ENCODE measurements at places on chromosomes 2 and 18. TPM values are rescaled to one million over a fixed set of nuclear protein-coding genes. Genes with fewer than 3 reads are reported as not detected.

DNA sequence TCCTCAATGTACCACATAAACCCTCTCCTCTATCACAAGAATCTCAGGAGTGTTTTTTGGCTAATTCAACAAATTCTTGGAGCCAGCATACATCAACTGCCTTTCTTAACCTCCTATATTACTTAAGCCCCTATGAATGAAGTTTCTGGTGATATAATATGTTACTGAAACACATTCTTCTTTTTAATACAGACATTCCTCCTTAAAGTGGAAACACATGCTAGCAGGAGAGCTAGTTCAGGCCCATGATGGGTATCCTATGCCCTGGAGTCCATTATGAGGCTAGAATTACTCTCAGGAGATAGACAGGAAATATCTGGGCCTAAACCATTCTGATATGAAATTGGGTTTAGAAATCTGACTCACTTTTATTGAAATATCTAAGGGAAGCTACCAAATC is 26.6 kb upstream of the RMDN2 start:
- DNase-seq, result no peak

DNA sequence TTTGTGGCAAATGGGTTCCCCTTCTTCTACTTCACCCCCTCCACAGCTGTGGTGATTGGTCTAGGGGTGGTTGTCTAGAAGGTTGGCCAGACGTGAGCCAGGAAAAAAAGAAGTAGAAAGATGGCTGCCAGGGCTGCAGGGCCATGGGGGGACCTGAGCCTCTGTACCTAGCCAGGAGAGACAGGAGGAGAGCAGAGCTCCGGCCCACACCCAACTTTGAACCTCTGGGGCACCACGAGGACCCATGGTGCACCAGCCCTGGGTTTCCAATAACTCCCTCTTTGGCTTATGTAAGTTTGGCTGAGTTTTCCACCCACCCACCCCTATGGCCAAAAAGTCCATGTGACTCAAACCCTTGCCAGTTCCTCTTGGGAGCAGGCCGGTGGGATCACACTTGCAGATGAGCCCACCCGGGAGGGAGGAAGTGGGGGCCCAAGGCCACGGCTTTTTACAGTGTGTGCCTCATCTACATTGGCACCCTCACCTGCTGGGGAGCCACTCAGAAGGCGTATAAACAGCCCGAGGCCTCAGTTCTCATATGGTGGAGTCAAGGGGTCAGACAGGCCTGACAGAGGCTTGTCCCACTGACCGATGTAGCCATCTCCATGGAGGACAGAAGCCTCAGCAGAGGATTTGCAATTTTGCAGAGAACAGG is 293.1 kb upstream of the HDAC4 start:
- DNase-seq, result no peak

DNA sequence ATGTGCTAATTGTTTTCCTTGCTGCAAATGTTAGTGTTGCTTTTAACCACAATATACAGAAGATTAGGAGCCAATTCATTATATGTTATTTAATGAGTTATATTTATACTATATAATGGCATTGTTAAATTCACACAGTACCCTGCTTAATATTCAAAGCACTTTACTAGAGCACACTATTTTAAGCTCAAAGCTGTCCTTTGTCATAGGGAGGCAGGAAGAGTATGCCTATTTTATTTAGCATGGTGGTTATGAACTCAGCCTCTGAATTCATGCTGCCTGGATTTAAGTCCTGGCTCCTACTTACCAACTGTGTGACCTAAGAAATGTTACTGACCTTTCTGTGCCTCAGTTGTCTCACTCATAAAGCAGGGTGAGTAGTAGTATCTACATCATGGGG is 80.5 kb downstream of the FASTKD2 start:
- DNase-seq, result no peak

- no peak for DNase-seq
These were observed 1325.4 kb upstream of the ZEB2 start for GRCh38 chr2:145845207-145845894.

Gene DYNAP
- not detected for total RNA-seq

DNA sequence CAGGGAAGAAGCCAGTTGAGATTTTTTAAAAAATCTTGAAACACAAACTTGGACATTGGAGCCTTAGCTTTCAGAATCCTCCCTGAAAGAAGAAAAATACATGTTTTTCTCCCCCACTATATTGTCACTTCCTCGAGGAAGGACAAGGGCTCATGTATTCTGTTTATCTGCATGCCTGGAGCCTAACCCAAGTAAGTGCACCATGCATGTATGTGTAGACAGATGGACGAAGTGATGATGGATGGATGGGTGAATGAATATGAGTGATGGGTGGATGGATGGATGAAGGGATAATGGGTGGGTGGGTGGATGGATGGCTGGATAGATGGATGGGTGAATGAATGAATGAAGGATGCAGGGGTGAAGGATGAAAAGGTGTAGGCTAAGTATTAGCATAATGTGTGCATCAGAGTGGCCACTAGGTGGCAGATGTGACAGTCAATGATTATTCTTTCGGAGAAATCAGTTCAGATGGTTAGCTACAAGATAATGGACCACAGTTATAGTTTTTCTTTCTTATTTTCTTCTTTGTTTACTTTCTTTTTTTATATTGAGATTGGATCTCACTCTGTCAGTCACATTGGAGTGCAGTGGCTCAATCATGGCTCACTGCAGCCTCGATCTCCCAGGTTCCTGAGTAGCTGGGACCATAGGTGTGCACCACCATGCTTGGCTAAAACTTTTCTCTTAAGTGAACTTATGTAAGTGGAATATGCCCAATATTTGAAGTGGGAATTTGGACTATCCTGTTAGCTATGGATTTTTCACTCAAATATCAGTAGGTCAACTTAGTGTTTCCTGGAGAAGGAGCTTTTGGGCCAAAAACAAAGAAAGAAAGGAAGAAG is 18.5 kb upstream of the CCDC93 start:
- no peak for DNase-seq

- DNase-seq, result no peak
These were observed 403.8 kb downstream of the DCDC2C start for GRCh38 chr2:4107179-4107578.

DNA sequence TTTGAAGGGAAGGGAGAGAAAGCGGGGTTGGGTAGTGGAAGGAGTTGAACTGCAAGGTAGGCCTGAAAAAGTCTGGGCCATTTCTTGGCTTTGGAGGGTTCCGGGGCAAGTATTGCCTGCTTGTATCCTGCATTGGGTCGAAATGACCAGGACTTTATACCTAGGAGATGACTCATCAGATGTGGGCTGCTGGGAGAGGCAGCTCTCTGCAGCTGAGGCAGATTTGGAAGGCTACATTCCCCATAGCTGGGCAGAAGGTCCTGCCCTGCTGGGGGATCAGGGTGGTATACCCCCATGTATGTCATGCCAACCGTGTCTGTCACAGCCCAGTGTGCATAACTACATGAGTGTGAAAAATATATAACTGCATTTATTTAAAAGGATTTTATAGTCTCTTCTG is 171.8 kb upstream of the SPRED2 start:
- no peak for DNase-seq

DNA sequence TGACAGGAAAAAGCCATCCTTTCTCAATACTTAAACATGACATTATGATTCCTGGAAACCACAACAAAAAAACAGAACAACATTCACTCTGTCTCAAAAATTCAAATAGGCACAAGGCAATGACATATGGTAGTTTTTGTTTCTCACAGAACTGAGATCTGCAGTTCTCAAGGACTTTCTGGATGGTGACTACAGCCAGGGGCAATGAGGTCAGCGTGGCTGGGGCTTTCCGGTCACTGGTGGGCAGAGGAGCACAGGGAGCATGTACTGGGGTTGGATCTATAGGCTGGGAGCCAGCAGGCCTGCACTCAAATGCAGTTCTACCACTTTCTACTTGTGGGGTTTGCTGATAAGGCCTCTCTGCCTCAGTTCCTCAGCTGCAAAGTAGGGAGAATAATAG is 72.0 kb downstream of the CTAGE1 start:
- DNase-seq, result no peak

GRCh38 chr18:55264108-55264507 is 304.8 kb upstream of the CCDC68 start:
- no peak for DNase-seq

DNA sequence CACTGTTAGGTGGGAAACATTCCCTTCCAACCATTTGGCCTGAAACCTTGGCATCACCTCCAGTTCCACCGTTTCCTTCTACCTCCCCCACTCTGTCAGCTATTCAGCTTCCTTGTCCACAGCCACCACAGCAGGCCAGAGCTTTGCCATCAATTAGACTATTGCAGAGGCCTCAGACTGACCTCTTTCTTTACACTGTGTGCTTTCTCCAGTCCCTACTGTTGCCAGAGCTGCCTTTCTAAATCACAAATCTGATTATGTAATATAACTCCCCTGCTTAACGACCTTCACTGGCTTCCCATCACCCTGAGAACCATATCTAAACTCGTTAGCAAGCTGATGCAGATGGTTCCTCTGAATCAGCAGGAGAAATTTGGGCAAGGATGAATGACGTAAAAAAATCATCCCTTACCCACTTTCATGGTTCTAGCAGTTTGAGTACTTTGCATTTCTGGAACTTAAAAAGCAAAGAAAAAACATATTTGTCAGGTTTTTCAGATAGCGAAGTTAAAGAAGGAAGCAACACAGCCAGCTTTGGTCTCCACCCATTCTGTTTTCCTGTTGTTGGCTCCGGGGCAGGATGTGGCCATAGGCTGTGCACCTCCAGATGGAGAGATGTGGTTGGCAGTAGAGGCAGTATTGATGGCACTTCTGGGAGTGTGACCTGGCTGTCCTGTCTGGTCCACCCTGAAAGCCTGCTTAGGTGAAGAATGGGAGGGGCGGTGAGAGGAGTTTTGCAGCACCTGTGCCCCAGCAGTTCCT is 422.1 kb downstream of the PARD3B start:
- DNase-seq, result no peak

DNA sequence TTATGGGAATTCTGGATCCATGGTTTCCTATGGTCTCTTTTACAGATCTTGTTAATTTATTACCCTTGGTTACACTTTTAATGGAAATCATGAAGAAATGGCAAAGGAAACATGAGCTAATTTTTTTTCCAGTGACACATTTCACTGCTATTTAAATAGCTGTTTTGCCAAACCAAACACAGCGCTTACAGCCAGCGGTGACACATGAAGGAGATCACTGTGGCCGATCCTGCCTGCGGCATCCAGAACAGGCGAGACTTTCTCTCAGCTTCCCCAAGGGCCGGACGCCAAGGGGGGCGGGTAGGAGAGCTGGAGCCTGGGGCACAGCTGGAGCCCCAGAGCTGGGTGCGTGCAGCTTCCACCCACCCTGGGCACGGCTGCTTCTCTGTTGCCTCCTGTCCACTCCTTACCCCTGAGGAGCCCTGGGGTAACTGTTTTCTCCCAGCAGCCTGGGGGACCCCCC is 81.4 kb upstream of the PKDCC start:
- DNase-seq, result peak; percentile 72

Gene PAX8
- 2.2 TPM for total RNA-seq

- no peak for DNase-seq
These were observed 432.3 kb downstream of the STK39 start for GRCh38 chr2:167814881-167815718.

DNA sequence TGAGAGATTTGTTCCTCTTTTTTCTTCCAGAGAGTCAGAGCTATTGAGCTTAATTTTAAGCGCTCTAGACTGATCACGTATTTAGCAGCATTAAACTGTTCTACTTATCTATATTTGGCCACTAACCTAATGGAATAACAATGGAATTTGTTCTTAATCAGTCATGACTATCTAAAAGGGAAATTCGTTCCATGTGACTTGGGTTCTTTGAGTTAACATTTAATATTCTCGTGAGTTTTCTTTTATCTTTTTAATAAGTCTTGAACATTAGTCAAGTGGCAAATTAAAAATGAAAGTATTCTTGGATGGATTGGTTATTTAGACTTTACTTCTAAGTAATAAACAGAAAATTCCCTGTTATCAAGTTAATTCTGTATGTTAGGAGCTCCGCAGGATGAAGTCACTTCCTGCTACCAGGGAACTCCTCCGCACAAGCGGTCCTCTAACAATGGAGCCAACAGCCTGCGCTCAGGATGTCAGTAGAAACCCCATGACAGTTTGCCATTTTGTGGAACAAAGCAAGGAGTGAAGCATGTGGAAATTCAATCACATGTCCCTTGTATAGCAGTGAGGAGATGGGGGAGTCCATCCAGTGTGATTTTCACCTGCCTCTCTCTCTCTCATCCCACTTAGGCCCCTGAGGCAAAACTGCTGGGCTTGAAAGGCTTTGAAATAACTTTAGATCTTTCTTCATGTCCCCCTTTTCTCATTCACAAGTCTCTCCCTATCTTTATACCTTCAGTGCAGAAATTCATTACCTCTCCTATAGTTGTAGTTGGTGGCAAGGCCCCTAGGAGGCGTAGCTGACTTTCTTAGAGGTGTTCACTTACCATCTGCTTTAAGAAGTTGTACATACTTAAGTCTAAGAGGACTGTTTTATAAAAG is 138.1 kb downstream of the WDR7 start:
- no peak for DNase-seq

Gene LCT
- not detected for total RNA-seq

GRCh38 chr2:121015971-121016485 is 269.0 kb downstream of the TFCP2L1 start:
- DNase-seq, result no peak

GRCh38 chr18:49071778-49072177 is 121.0 kb upstream of the SMAD7 start:
- no peak for DNase-seq

DNA sequence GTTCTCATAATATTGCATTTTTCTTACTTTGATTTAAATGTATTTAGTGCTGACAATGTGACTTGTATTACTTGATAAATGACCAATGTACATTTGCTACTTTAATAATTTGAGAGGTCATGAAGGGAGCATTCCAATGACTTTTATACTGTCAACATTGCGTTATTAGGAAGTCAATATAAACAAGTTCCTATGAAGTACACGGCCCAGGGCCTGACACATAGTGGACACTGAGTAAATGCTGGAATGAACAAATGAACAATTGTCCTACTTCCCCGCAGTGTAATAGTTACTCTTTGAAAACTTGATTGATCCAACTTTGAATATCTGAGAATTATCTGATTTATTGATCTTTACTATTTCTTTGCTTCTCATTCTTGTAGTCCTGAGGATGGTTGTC is 47.3 kb downstream of the PKP4 start:
- no peak for DNase-seq

DNA sequence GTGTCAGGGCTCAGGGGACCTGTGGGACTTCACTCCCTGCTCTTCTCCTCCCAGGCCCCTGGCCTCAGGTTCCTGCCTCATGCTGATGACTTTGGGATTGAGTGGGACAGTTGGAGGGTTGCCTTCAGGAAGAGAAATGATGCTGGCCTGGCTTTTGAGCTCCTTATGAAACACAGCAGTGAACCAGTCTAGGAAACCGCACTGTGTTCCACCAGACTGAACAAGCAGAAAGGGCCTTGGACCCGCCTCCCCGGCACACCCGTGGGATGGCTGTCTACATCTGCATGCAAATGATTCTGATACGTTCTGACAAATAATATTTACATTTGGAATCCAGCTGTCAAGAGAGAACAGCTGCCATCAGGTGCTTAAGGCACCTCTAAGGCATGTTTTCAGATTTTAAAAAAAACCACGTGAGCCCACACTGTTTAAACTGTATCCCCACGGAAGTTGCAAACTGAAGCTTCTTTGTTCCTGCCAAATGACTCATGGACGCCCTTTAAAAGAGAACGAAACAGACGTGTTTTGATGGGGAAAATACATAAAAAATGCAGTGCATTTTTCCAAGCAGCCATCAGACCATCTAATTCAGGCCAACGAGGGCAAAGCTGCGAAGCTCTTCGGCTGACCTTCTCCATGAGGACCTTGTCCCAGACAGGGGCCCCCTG is 27.6 kb upstream of the ASAP2 start:
- peak; percentile 24 for DNase-seq

Gene UGT1A8
- total RNA-seq, result not detected

GRCh38 chr18:78861116-78861515 is 118.5 kb upstream of the SALL3 start:
- no peak for DNase-seq

Data from gastrocnemius medialis (tissue), 4 donors.